ENCODE measurements at places on chromosomes 7 and 10.

GRCh38 chr10:102824664-102825063, 12.5 kb downstream of the CYP17A1 start:
- no peak for DNase-seq

GRCh38 chr7:101418694-101419093, 56.0 kb downstream of the COL26A1 start:
- no peak for DNase-seq

DNA sequence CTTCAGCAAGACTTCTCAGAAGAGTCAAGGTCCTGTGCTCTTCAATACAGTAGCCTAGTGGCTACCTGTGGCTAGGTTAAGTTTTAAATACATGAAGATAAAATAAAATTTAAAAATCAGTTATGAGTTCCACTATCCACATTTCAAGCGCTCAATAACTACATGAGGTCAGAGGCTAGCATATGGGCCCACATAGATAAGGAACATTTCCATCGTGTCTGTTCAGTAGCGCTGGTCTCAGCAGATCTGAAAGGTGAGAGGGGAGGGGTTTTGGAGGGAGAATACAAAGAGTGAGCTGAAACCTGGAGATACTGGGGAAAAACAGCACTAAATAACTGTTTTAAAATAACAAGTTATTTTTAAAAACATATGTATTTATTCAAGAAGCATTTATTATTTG, 219.0 kb downstream of the TRIL start:
- DNase-seq = no peak

GRCh38 chr7:32905175-32905662, 13.7 kb upstream of the KBTBD2 start:
- DNase-seq = peak; percentile 89

DNA sequence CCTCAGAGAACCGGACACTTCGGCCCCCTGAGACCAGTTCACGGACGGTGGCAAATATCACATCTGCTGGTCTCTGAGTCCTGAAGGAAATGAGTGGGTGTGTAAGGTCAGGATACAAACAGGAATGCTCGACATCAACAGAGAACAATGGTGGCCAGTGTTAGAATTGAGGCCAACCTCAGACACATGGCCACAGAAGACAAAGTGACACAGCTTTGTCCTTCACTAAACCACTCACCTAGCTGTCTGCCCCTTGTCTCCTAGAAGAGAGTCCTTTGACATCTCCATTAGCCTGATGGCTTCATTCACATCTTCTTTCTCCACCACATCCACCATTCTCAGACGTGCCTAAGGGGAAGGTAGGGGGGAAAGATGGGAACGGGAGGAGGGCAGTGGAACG, 4.3 kb downstream of the COPS6 start:
- DNase-seq = no peak

DNA sequence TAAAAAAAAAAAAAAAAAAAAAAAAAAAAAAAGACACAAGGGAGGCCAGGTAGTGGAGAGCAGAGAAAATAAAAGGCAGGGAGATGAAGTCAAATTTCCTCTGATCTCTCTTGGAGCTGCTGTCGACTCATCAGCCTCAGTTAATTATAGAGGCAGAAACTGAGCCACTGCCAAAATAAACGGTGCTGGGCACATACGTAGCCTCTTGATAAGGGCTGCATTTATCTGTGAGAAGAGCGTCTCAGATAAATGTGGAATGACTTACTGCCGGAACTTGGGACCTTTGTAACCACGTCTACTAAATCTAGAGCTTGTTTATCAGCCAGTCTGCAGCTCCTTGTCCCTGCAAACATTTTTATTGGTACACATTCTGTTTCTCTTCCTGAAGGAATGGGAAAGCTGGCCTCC, 162.3 kb downstream of the BAMBI start:
- no peak for DNase-seq

DNA sequence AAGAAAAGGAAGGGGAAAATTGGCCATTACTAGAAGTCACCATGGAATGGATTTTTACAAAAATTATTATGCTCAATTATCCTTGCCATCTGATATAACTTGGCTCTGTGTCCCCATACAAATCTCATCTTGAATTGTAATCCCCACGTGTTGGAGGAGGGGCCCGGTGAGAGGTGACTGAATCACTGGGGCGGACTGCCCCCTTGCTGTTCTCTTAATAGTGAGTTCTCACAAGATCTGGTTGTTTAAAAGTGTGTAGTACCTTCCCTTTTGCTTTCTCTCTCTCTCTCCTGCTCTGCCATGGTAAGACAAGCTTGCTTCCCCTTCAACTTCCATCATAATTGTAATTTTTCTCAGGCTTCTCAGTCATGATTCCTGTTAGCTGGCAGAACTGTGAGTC, 1023.6 kb downstream of the XPNPEP1 start:
- DNase-seq = no peak

DNA sequence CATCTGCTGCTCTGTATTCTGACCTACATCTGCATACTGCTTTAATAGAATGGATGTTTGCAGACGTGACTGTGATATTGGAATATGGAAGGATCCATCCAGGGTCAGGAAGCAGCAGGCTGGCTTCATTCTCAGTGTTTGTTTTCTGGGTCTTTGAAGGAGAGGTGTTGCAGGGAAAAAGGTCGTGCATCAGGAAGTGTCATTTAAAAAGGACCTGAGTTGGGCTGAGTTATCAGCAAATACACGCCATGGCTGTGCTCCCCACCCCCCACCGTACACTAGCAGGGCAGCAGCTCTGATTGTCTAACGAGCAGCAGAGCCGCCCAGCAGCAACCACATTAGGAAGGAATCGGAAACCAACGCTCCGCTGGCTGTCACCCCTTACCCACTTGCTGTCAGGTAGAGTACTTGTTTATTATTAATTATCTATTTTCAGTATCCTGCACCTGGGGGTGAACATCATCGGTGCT, 63.1 kb upstream of the STEAP1B start:
- DNase-seq = peak; percentile 26

DNA sequence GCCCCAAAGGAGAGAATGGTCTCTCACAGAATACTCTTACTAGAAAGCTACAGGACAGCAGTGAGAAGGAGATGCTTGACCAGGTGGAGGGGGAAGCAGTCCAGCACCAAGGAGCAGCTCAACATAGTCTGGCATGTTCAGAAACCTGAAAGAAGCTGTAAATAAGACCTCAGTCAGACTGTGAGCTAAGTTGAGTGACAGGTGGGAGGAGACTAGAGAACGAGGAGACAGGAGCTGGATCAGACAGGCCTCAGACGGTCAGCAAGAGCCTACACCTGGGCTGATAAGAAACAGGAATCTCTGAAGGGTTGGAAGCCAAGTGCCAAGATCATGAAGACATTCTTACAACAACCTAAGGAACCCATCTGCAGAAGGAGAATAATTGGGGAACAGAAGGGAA, 54.5 kb downstream of the ELMO1 start:
- no peak for DNase-seq

GRCh38 chr10:33569702-33570101, 235.2 kb upstream of the NRP1 start:
- DNase-seq = no peak

- no peak for DNase-seq
These were observed 1283.5 kb upstream of the CELF2 start for GRCh38 chr10:9734218-9734617.

DNA sequence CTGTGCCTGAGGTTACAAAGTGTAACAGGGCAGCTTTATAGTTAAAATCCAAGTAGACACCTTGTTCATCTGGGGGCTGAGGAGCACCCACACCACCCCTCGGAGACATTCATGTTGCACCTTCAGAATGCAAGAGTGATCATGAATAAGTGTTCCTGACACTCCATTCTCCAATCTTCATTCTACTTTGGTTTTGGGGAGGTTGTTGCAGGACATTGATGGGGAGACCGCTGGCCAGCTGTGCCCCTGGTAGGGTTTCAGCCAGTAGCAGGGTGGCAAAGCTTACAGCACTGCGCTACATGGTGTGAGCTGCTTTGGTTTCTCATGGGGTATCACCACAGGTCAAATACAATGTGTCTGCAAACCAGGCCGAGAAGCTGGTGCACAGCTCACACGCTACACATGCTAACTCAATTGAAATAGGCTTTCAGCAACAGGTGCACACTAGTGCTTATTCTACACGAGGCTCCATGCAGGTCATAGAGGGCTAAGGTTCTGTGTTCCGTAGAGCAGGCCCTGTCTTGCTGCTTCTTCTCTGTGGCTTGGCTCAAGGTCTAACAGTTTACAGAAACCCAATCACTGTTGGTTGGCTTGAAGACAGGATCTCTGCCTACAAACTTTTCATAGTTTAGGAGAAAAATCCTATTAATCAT, 317.4 kb upstream of the ZNF32 start:
- no peak for DNase-seq

DNA sequence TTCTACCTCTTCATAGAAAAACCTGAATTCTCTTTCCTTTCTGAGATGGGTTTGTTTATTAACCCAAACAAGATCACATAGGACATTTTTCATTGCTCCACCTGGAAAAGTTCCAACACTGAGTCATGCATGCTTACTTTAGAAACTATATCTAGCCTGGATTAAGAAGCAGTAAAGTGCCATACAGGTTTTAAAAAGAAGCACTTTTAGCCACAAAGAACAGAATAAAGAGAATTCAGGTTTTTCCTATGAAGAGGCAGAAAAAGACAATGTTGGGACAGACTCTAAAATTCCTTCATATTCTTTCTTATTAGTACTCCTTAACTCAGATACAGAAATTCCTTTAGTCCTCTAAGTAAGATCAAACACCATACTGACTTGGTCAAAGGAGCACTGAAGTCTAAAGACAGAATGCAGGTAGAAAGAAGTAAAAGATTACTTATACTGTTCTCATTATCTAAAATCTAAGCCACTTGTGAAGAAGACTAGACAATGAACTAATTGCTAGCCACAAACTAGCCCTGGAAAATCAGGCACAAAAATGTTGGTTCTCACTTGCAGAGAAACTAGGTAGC, 241.3 kb downstream of the ANK3 start:
- DNase-seq = no peak
